Ammon's horn (tissue), 1 donor: ENCODE measurements at places on chromosomes 7 and 10.

DNA sequence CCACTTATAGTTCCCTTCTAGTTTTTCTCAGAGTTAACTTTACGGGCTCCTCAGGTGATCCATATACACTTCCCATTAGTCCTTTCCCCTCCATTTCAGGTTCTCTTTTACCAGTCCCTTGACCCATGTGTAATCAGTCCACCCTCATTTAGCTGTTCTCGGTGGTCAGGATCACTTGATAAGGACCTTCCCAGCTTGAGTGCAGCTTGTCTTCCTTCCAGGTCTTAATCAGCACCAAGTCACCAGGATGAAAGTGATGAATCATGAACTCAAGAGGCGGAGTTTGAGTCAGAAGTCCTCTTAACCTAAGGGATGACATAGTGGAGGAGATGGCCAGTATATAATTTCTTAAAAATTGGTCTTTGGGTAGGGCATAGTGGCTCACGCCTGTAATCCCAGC is 63.1 kb upstream of the CNTNAP2 start:
- DNase-seq = no peak

GRCh38 chr7:48426966-48427555 is 255.8 kb downstream of the ABCA13 start:
- DNase-seq = no peak

- DNase-seq = peak; percentile 81
Observed at GRCh38 chr10:59175538-59176240, 754 bp upstream of the PHYHIPL start.

- peak; percentile 51 for DNase-seq
Observed at GRCh38 chr10:124262234-124262865, 156.4 kb downstream of the OAT start.

- no peak for DNase-seq
Observed at GRCh38 chr7:147060070-147060469, 943.5 kb downstream of the CNTNAP2 start.

DNA sequence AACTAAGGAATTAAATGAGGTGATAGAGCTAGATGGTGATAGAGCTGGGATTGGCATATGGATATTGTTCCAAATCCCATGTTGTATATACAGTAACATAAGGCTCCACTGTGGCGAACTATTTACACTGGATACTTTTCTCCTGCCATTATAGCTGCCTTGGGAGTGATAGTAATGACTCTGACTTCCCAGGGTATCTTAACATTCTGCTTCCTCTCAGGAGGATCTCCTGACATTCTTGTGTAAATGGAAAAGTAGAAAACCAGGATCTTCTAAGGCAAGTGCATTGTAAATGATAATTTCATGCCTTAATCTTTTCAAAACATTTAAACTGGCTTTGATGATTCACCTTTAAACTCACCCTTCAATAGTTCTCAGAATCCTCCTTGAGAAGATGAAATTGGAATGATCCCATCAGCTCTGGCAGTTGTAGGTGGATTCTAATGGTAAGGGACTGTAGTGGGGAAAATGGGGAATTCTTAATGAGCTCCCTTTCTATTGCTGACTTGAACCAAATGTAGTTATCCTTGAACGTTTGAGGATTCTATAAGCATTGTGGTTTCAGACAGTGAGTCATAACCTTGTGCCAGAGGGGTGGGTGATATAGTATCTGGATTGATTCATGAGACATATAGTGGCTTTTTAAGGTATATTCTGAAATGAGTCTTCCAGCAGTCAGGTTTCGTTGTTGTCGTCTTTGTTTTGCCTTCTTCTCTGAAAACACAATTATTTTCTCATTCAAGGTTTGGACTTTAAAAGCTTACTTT is 450.0 kb downstream of the SUGCT start:
- no peak for DNase-seq

DNA sequence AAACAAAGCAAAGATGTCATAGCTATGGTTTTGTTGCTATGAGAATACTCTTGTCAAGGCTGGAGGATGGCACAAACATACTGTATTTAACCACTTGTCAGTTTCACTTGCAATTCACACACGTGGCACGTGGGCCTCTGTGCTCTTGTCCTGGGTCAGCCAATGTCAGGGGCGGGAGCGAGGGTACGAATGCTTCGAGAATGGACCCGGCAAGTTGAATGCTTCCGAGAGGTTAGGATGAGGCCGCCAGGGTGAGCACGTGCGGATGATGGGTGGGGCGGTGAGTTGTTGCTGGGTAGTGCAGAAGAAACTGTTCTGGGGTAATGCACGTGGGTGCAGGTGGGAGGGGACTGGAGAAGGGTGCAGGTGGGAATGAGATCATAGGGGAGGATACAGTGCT is 10.4 kb upstream of the OCM2 start:
- no peak for DNase-seq

DNA sequence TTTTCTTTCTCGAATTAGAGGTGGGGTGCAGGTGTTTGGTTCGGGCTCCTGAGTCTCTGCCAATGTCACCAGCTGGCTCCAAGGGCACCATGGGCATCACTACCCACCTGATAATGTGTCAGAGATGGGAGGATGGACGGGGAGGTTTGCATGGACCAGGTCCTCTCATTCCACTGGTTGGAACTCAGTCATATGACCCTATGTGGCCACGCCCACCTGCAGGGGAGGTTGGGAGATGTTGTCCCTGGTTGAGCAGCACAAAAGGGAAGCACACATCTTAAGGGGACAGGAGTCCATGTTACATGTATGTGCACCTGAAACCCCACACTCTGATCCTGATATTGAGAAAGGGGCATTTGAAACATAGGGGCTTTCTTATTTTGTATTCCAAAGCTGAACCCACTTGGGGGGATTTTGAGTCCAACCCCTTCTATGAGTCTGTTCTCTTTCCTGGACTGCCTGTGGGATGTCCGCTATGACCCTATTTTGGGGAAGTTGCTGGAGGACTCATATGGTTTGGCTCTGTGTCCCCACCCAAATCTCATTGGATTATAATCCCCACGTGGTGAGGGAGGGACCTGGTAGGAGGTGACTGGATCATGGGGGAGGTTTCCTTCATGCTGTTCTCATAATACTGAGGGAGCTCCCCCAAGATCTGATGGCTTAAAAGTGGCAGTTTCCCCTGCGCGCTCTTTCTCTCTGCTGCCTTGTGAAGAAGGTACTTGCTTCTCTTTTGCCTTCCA is 66.9 kb upstream of the BAIAP2L1 start:
- DNase-seq = no peak

- DNase-seq = peak; percentile 51
Observed at GRCh38 chr7:81161451-81162075, 242.7 kb upstream of the SEMA3C start.

DNA sequence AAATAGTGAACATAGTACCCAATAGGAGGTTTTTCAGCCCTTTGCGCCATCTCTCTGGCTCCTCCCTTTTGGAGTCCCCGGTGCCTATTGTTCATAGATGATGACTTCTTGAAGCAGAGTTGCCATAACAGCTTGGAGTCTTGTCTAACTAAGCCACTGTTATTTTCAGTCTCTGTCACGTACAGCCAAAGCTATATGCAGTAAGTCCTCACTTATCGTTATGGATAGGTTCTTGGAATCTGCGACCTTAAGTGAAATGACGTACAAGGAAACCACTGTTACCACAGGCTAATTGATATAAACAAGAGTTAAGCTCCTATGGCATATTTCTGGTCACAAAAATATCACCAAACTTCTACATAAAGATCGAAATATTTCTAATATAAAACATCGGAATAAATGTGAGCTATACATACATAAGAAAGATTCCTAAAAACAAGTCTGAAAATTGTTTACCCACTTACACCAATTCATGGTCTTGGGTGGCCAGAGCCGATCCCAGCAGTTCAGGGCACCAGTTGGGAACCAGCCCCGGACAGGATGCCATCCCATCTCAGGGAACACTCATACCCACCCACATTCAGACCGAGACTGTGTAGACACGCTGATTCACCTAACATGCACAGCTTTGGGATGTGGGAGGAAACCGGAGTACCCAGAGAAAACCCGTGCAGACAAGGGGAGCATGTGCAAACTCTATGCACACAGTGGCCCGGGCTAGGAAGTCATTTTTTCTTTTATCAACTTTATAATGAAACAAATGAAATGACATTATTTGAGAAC is 76.0 kb upstream of the PRPS1L1 start:
- no peak for DNase-seq

- DNase-seq = peak; percentile 29
Observed at GRCh38 chr10:102744374-102745051, 765 bp downstream of the WBP1L start.

DNA sequence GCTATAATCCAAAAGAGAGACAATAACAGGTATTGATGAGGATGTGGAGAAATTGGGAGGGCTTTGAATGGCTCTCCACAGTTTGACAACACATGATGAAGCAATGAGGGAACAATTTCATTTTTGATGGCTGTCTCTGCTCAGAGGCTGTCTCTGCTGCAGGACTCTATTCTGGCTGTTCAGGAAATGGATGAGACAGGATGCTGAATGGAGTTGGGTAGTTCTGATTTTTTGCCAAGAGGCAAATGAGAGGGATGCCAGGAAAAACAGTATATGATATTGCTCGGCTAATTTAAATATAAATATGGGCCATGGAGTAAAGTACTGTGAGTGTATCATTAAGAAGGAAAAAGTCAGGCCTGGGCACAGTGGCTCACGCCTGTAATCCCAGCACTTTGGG is 16.8 kb downstream of the APBB1IP start:
- DNase-seq = no peak

GRCh38 chr10:118812393-118812740 is 57.6 kb upstream of the CACUL1 start:
- peak; percentile 57 for DNase-seq

- no peak for DNase-seq
Observed at GRCh38 chr10:88138319-88138848, 275.0 kb downstream of the PTEN start.

GRCh38 chr10:26792758-26793495 is 67.8 kb downstream of the ABI1 start:
- peak; percentile 65 for DNase-seq

- no peak for DNase-seq
Observed at GRCh38 chr10:31263903-31264302, 55.1 kb upstream of the ZEB1 start.

DNA sequence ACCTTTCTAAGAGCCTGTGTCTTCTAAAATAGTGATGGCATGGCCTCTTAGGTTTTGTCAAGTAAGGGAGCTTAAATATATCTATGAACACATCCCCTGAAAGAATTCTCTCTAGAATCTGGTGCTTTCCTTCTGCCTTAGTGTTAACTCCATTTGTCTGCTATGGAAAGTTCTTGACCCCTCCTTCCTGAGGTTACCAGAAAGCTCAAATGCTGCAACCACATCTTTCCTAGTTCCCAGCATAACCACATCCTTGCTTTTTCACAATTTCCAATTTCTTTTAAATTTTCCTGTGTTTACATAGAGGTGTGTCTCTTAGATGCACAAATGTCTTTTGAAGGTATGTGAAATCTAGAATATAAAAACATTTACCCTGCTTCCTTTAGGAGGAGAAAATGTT is 16.4 kb upstream of the GSDME start:
- no peak for DNase-seq

DNA sequence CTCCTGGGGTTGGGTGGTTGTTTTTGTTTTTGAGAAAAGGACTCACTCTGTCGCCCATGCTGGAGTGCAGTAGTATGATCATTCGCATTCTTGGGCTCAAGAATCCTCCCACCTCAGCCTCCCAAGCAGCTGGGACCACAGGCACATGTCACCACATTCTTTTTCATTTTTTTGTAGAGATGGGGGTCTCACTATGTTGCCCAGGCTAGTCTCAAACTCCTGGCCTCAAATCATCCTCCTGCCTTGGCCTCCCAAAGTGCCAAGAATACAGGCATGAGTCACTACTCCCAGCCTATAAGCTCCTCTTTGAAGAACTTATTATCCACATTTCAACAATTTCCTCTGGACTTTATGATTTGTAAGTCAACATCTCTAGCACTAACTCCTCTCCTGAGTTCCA is 102.7 kb downstream of the KMT2C start:
- no peak for DNase-seq

DNA sequence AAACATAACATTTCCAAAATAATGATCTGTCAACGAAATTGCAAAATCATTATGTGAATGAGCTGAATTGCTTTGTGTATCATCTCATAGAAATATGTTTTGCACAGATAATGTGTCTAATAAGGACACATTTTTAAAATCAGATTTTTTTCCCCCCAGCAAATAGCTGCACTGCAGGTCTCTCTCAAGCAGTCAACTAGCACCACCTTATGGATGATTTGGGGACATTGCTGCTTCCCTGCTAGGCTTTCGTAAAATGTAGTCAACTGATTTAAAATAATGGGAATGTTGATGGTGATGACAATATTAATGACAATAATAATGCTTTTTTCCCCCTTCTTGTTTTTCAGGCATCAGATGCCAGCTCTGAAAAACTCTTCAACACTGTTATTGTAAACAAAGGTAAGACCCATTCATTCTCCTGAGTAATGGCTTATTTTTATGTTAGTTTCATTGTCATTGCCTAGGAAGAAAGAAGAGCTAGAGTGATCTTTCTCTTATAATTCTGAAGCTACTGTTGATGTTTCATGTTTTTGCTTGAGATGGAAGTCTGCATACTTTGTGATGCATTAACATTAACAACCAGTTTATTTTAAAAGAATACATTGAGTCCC is 433.6 kb upstream of the GALNT17 start:
- DNase-seq = peak; percentile 84

DNA sequence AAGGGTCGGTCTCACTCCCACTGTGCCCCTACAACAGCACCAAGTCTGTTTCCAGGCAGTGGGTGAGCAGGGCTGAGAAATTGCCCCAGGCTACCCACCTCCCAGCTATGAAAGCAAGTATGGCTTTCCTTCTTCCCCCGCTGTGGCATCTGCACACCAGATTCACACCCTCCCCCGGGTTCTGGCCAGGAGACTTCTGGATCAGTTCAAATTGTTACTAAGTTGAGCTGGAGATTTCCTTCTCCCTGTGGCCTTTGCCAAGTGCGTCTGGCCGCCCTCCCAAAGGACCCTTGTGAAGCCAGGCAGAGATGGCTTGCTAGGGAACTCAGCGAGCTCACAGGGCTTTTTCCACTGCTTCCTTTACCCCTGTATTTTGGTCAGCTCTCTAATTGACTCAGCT is 555.4 kb downstream of the SH2D4B start:
- DNase-seq = no peak

DNA sequence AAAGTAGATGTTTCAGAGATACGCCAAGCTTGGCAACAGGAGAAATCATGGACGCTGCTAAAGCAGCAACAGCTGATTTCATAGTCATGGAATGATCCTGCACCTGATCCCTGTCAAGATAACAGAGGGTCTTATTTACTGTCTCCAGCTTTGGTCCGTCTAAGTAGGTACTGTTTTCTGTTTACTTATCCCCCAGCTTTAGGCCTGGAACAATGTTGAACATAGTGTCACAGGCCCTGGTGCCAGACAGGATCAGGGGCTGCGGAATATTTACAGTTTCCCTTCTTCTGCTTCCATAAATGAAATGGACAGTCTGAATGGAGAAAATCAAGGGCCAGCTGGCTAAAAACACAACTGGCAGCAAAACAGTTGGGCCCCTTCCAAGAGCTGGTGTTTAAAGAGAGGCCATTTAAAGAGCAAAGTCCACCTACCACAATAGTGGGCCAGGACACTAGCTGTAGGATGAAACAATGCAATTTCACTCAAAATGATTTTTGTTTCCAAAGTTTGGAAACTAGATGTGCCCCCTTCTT is 2.9 kb downstream of the GPR37 start:
- peak; percentile 71 for DNase-seq

GRCh38 chr10:101155896-101156295 is 24.8 kb downstream of the TLX1 start:
- DNase-seq = no peak
